ENCODE measurements at places on chromosomes 12 and 14. TPM values are rescaled to one million over a fixed set of nuclear protein-coding genes. Genes with fewer than 3 reads are reported as not detected.

- DNase-seq: no peak
Measured at GRCh38 chr12:129401572-129401971, 502.3 kb downstream of the TMEM132D start.

Gene UTP20
- 2.1 TPM for polyA plus RNA-seq

GRCh38 chr12:13561923-13562322 is 365.4 kb downstream of the EMP1 start:
- no peak for DNase-seq

Gene TGM1
- not detected for polyA plus RNA-seq

GRCh38 chr12:98127336-98127679 is 388.1 kb upstream of the TMPO start:
- no peak for DNase-seq

Gene ASCL1
- polyA plus RNA-seq: not detected

Gene HCAR3
- polyA plus RNA-seq: not detected

DNA sequence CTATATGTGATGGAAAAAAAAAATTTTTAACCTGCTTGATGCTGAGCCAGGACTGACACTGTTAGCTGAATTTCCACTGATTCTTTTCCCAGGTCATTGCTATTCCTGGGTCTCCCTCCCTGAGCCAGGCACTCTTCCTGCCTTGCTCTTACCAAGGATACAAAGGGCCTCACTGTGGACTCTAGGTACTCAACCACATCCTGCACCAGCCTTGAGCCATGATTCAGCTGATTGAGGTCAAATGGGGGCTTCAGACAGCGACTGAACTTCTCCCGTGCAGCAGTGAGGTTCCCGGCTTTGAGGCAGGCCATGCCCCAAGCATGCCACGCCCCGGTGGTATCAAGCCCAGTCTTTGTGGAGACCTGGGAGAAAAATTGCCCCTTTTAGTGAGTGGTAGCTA is 54.3 kb downstream of the ZFYVE26 start:
- DNase-seq: no peak

Gene KLHL33
- 0.04 TPM for polyA plus RNA-seq

- DNase-seq: no peak
Measured at GRCh38 chr12:6310771-6311610, 509 bp downstream of the PLEKHG6 start.

DNA sequence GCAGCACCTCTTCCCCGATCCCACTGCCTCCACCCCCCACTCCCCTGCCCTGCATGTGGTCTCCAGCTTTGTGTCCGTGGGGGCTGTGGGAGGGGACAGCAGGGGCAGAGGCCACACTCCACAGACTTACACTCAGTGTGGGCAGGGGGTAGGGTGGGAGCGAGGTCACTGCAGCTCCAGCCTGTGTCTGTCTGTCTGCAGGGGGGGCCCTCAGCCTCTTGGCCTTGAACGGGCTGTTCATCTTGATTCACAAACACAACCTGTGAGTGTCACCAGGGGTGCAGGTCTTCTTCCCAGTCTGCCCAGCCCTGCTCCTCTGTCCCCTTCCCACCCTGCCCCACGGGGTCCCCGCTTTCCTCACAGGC is 6.5 kb downstream of the NOC4L start:
- no peak for DNase-seq

Gene TAS2R42
- not detected for polyA plus RNA-seq

GRCh38 chr14:54651649-54652048 is 84.7 kb downstream of the SAMD4A start:
- DNase-seq: no peak

Gene G2E3
- polyA plus RNA-seq: 33.0 TPM

GRCh38 chr14:87170179-87170578 is 822.8 kb downstream of the GALC start:
- no peak for DNase-seq

Gene ATF7
- 17.8 TPM for polyA plus RNA-seq

Gene NFE2
- 8.4 TPM for polyA plus RNA-seq

DNA sequence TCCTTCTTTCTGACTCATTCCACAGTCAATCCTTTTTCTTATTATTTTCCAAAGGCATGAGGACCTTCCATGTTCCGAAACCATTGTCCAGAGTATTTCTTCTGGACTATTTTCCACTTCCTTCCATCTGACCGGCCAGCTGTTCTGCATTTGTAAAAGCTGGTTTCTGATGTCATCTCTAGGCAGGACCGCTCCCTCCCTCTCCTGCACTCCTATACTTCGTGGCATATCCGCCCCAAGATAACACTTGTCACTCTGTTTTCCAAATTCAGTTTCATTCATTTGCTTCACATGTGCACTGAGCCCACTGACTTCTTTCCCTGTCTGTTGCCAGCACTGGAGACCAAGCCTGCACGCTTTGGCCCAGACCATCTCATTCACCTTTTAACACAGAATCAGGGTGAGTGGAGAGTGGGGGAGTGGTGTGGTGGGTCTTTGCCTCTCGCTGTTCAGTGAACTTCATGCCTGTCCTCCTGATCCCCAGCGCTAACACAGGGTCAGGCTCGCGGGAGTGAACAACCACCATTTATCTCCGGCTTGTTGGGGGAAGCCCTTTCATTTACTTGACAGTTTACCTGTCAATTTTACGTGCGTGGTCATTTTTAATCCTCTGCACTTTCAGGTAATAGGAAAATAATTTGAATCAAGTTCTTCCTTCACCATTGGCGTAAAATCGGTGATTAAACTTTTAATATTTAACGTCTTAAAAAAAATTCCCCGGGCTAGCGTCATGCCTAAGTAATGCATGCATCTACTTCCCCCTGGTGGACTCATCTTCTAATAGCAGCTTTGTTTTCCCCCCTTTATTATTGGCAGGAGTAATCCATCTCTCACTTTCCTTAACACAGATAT is 52.5 kb downstream of the C12orf75 start:
- peak; percentile 78 for DNase-seq

Gene IRAK3
- polyA plus RNA-seq: 0.35 TPM

Gene AICDA
- polyA plus RNA-seq: not detected

DNA sequence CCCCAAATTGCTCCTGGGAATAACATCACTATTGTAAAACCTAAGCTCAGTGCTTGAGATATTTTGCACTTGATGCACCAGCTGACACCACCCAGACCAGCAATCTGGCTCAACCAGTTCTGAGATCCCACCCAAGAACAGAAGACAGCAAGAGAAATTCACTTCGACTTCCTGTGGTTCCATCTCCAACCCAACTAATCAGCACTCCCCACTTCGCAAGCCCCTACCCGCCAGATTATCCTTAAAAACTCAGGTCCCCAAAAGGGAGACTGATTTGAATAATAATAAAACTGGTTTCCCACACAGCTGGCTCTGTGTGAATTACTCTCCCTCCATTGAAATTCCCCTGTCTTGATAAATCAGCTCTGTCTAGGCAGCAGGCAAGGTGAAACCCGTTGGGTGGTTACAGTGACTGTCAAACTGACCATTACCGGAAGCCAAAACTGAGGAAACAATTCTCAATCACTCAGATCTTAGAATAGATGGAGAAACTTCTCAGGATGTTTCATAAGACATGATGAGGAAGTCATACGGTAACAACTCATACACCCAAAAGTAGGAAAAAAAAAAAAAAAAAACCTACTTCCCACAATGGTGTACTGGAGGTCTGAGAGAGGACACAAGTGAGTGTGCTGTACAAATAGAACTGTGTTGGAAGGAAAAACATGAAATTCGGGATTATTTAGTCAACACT is 92.4 kb downstream of the TMTC1 start:
- DNase-seq: no peak

GRCh38 chr14:34081576-34082136 is 130.8 kb upstream of the EGLN3 start:
- DNase-seq: peak; percentile 45

DNA sequence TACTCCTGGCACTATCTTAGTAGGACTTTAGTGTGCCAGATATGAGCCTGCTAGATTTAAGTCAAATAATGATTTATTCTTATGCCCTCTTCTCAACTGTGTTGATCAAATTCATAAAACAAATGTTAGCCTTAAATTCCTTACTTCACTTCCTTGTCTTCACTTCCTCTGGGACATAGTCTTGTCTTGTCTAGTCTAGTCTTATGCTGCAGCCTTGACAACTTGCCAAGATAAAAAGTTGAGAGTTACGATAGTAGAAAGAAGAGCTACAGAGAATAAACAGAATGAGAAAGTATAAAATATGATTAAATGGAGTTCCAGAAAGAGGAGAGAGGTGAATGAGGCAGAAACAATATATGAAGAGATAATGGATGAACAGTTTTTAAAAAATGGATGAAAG is 378.1 kb downstream of the DAD1 start:
- no peak for DNase-seq

- no peak for DNase-seq
Measured at GRCh38 chr12:91825999-91826398, 319.6 kb downstream of the BTG1 start.

All from cardiac muscle cell (in vitro differentiated cells and primary cell).